ENCODE measurements at places on chromosomes 5 and 9. TPM values are rescaled to one million over a fixed set of nuclear protein-coding genes. Genes with fewer than 3 reads are reported as not detected.

Gene SLC4A9
- total RNA-seq: not detected

Gene SIGMAR1
- total RNA-seq: 223 TPM

Gene SGCD
- 1.3 TPM for total RNA-seq

Gene BRINP1
- not detected for total RNA-seq

Gene FOXE1
- total RNA-seq: not detected

Gene PNPLA7
- 0.50 TPM for total RNA-seq

Gene ZFP62
- 12.5 TPM for total RNA-seq

Gene OR1J2
- total RNA-seq: not detected

Gene PCA3
- total RNA-seq: not detected

Gene FOXD4L3
- total RNA-seq: not detected

Gene POLE3
- 62.4 TPM for total RNA-seq

Gene CDO1
- 19.0 TPM for total RNA-seq

Gene IL3
- total RNA-seq: not detected

Gene FAT2
- not detected for total RNA-seq

Gene TMEM267
- total RNA-seq: 4.2 TPM

Gene CNTNAP3B
- total RNA-seq: 5.8 TPM

Gene PCDHGB4
- total RNA-seq: 4.0 TPM

Gene PCDHGA6
- 1.0 TPM for total RNA-seq

Gene PCDHAC1
- total RNA-seq: not detected

Gene PLCXD3
- total RNA-seq: under 0.01 TPM

Gene SPINK5
- total RNA-seq: not detected

Gene ANGPTL2
- 4.6 TPM for total RNA-seq

Gene HSD17B3
- 0.30 TPM for total RNA-seq

Gene PCDHGA7
- 0.50 TPM for total RNA-seq

Gene WNT8A
- total RNA-seq: not detected

Gene RIGI
- 4.4 TPM for total RNA-seq

Gene CA9
- 0.74 TPM for total RNA-seq

Gene LOX
- 46.7 TPM for total RNA-seq

Gene PRR16
- total RNA-seq: 23.9 TPM

Gene BAAT
- total RNA-seq: under 0.01 TPM

Gene PCDHB7
- 0.15 TPM for total RNA-seq

Gene SPATA31C1
- not detected for total RNA-seq

Gene CATSPER3
- total RNA-seq: 0.30 TPM

Gene PCDHA1
- not detected for total RNA-seq

Gene BRD8
- 30.9 TPM for total RNA-seq

Gene DAB2IP
- total RNA-seq: 10.1 TPM

Gene ASS1
- total RNA-seq: 23.5 TPM

Gene CCNJL
- total RNA-seq: 0.34 TPM

Gene GFPT2
- total RNA-seq: 57.5 TPM
